ENCODE measurements at places on chromosomes 2 and 18.

DNA sequence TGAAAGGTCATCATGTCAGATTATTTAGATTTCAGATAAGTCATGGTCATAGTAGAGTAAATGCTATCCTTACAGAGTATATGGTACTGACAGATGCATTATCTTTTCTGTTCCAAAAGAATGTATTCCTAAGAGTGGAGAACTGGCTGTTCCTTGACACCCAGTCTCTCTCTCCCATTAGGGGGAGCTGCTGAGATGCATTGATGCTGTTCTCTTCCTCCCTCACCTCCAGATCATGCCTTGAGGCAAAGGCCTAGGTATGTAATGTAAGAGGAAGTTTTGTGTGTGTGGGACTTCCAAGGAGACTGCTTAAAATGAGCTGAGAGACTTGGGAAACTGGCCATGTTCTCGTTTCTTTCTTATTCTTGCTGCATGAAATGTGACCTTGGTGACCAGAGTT lies 979.5 kb upstream of the CELF4 start:
- no peak for DNase-seq

- peak; percentile 53 for DNase-seq
Observed at GRCh38 chr2:950080-950966, at the start of gene SNTG2. SNTG2 (plus strand) TSS chr2:950849; CDS start chr2:950997, 148 bp downstream.

GRCh38 chr2:45750484-45750883 lies 99.0 kb downstream of the PRKCE start:
- no peak for DNase-seq

DNA sequence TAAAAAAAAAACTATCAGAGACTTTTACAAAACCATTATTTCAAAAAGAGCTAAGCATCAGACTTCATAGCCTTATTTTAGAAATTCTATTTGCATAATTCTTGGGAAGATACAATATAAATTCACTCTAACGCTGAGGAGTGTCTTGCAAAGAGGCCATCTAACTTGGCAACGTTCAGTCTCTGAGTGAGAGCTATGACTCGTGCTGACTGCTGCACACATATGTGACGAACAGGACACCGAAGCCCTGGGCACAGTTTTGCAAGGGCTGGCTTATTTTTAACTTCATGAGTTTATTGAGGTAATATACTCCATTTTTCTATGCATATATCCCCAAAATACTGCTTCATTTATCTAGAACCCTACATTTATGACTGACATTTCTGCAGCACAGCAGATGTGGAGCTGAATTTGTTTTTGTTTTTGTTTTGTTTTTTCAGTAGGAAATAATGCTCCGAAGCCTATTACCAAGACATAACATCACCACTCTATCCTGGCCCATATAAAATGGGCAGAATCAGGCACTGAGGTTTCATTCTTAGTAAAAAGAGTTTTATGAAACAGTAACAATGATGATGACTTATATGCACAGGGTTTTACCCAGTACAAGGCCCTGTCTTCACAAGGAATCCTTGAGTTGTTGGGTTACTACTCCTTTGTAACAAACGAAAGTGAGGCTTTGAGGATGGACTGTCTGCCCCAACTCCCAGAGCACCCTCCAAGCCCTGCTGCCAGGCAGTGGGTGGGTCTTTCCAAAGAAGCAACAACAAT lies 68.3 kb downstream of the CRACDL start:
- no peak for DNase-seq

GRCh38 chr2:33550206-33550605 lies 48.9 kb downstream of the FAM98A start:
- no peak for DNase-seq

GRCh38 chr18:65737471-65737955 lies 13.3 kb upstream of the CDH7 start:
- no peak for DNase-seq

GRCh38 chr2:187617905-187618304 lies 63.7 kb upstream of the TFPI start:
- DNase-seq, result no peak

GRCh38 chr2:220915092-220915623 lies 656.9 kb downstream of the EPHA4 start:
- DNase-seq, result no peak

DNA sequence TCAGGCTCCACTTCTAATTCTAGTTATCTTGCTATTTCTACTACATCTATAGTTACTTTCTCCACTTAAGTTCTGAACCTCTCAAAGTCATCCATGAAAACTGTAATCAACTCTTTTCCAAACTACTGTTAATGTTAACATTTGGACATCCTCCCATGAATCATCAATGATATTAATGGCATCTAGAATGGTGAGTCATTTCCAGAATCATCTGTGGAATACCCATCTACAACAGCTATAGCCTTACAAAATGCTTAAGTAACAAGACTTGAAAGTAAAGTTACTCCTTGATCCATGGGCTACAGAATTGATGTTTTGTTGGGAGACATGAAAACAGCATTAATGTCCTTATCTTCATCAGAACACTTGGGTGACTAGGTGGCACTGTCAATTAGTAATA lies 35.4 kb downstream of the BARD1 start:
- no peak for DNase-seq

- DNase-seq, result peak; percentile 44
Observed at GRCh38 chr2:26299471-26300101, 46.4 kb upstream of the SELENOI start.
